ENCODE measurements at places on chromosomes 1 and 21. TPM values are rescaled to one million over a fixed set of nuclear protein-coding genes. Genes with fewer than 3 reads are reported as not detected.

Gene FCRL1
- total RNA-seq: not detected

DNA sequence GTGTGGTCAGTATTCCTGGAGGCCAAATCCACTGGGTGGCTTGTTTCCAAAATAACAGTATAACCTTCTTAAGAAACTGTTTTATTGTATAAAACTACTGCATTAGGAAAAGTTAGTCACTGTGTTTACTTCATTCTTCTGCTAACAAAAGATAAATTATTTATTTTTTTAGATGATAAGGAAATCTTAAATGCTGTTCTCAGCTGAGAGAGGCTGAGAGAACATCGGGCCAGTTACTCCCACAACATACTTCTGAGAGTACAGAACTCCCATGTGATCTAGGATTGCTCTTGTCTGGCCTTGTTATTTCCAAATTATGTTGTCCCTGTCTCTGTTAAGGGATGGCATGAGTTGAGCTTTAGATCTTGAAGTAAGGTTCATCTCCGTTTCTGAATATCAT lies 96.7 kb upstream of the CXADR start:
- no peak overlapping the region for H3K27ac ChIP-seq
- H3K4me3 ChIP-seq: no peak overlapping the region
- no peaks in the 10 kb centered on the region for H3K4me1 ChIP-seq
- no peaks in the 10 kb centered on the region for H3K27me3 ChIP-seq
- H3K36me3 ChIP-seq: no peaks in the 10 kb centered on the region

Gene CCDC185
- total RNA-seq: not detected

Gene SPRR5
- not detected for total RNA-seq

GRCh38 chr21:8993943-8994639 lies 1527.3 kb upstream of the TPTE start:
- no peaks in the 10 kb centered on the region for H3K27me3 ChIP-seq
- no peak for DNase-seq
- H3K4me3 ChIP-seq: no peak overlapping the region
- H3K27ac ChIP-seq: no peak overlapping the region

Gene CFHR2
- not detected for total RNA-seq

Gene SESN2
- total RNA-seq: 7.6 TPM

DNA sequence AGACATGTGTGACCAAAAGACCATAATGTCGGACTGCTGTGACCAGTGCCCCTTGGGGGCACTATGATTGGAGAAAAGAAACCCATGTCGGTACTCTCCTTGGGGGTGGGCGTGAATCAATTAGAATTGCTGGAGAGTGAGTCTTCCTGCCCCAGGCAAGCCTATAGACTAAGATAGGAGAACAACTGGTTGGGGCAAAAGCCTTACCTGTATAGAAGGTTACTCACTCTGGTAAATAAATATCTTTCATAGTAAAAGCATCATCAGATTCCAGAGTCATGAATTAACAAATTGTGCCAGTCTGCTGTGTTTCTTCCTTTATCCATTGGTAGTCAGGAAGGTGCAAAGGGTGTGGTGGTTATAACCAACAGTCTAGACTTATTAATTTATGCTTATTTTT lies 2.9 kb upstream of the PTGFRN start:
- no peak overlapping the region for H3K4me3 ChIP-seq
- no peaks in the 10 kb centered on the region for H3K36me3 ChIP-seq
- no peak overlapping the region for H3K27ac ChIP-seq
- DNase-seq: peak; percentile 18

DNA sequence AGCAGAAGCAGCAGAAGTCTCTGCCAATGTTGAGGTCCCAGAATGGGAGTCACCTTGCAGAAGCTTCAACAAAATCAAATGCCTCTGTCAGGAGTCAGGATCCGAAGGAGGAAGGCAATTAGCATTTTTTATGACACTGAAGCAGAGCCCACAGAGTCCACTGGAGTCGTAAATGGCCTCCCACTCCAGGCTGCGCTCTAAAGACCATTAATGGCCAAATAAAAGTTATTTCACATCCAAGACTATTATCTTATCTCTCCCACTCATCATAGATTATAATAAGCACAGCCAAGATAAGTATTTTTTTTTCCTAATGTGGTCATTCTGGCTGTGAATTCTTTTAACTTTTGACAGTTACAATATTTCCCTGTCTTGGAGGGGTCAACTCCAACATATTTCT lies 191.1 kb upstream of the C8B start:
- H3K4me3 ChIP-seq: no peak overlapping the region
- no peak for DNase-seq
- no peaks in the 10 kb centered on the region for H3K36me3 ChIP-seq
- no peaks in the 10 kb centered on the region for H3K27me3 ChIP-seq
- H3K27ac ChIP-seq: no peak overlapping the region
- H3K4me1 ChIP-seq: no peaks in the 10 kb centered on the region

GRCh38 chr1:48093696-48094528 lies 96.7 kb upstream of the TRABD2B start:
- H3K4me1 ChIP-seq: no peaks in the 10 kb centered on the region
- H3K36me3 ChIP-seq: no peaks in the 10 kb centered on the region
- H3K4me3 ChIP-seq: no peak overlapping the region
- DNase-seq: peak; percentile 71
- no peaks in the 10 kb centered on the region for H3K27me3 ChIP-seq

DNA sequence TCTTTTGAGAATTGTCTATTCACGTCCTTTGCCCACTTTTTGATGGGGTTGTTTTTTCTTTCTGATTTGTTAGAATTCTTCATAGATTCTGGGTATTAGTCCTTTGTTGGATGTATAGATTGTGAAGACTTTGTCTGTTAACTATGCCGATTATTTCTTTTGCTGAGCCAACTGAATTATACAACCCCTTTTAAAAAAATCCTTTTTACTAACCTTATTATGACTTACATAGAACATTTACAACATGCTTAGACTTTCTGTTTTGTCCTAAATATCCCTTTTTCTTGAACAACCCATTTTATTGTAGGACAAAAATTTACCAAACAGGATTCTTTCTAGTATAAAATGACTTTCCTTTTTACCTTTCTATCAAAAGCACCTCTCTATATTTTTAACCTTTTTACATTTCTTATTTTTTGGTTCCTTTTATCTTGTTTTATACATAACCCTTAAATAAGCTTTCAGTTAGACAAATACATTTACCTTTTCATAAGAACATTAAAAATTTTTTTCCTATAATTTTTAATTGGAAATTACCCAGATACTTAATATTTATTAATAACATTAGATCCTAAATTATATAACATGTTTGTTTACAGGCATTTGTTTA lies 70.4 kb upstream of the TTLL7 start:
- H3K27me3 ChIP-seq: no peaks in the 10 kb centered on the region
- no peaks in the 10 kb centered on the region for H3K36me3 ChIP-seq
- no peaks in the 10 kb centered on the region for H3K4me1 ChIP-seq
- H3K27ac ChIP-seq: no peak overlapping the region

DNA sequence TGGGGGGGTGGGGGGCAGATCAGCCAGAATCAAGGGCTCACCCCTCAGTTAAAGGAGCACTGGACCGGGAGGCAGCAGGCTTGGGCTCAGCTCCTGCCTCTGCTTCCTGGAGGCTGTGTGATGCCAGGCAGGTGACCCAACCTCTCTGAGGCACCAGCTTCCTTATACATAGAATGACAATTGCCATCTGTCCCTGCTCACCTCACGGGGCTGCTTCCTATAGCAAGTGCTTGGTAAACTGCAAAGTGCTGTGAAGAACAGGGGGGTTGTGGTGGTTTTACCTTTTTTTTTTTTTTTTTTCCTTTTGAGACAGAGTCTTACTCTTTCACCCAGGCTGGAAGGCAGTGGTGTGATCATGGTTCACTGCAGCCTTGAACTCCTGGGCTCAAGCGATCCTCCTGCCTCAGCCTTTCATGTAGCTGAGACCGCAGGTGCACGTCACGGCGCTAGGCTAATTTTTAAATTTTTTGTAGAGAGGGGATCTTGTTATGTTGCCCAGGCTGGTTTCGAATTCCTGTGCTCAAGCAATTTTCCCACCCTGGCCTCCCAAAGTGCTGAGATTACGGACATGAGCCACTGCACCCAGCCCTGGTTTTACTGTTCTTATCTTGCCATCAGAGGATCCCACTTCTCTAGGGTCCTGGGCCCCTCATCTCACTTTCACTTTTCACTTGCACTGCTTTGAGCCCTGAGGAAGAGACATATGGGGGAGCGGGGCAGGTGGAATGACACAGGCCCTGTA lies 11.6 kb downstream of the KCNQ4 start:
- H3K36me3 ChIP-seq: no peaks in the 10 kb centered on the region
- no peak for DNase-seq
- H3K27me3 ChIP-seq: no peaks in the 10 kb centered on the region
- H3K4me1 ChIP-seq: peaks cover 45% of the 10 kb centered on the region

GRCh38 chr1:84853741-84854721 lies 39.0 kb downstream of the LPAR3 start:
- H3K4me1 ChIP-seq: no peaks in the 10 kb centered on the region
- H3K27ac ChIP-seq: no peak overlapping the region
- H3K36me3 ChIP-seq: no peaks in the 10 kb centered on the region
- H3K27me3 ChIP-seq: no peaks in the 10 kb centered on the region
- no peak for DNase-seq
- no peak overlapping the region for H3K4me3 ChIP-seq

DNA sequence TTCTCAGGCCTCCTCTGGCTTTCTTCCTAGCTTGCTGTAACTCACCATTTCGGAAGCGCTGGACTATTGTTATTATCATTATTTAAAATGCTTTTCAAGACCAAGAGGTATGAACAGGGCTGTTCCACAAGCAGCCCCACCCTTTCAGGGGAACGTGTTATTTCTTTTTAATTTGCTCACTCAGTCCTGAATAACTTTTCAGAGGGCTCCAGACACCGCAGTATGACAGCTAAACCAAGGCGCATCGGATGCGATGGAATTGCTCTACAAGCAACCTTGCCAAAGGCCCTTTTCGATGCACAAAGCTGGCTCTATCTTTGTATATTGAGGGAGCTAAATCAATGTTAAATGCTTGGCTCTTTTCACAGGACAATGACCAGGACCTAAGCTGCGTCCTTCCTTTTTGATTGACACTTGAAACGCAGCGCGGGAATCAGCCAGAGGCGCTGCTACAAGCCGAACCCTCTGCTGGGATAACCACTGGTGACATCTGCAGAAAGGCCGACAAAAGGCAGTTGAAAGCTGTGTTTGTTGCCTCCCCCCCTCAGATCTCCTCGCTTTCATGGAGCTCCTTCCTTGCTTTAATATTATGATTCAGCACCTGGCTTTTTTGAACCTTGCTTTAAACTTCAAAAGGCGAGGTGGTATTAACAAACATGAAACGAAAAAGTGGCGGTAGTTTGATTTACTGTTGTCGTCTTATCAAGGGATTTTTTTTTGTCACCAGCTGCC lies 204.7 kb upstream of the PROX1 start:
- no peaks in the 10 kb centered on the region for H3K36me3 ChIP-seq
- H3K4me1 ChIP-seq: no peaks in the 10 kb centered on the region
- DNase-seq: no peak
- no peaks in the 10 kb centered on the region for H3K27me3 ChIP-seq

DNA sequence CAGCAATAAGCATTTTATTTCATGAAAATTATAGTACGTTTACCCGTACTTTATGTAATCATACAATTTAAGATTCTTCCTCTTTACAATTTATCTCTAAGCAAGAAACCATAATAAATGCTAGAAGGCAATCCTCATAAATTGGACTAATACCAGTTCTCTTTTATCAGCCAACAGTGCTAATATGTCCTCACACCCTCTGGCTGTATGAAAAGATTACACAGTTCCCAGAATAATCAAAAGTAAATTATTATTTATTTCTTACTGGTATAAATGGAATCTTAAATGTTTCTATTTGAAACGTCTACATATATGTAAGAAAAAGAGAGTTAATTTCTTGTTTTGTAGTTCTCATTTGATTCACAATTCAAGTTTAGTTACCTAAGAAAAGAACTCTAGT lies 3.1 kb upstream of the CDKN2C start:
- no peak for DNase-seq
- no peaks in the 10 kb centered on the region for H3K36me3 ChIP-seq
- no peaks in the 10 kb centered on the region for H3K27me3 ChIP-seq
- no peaks in the 10 kb centered on the region for H3K4me1 ChIP-seq

Gene GNL2
- 17.0 TPM for total RNA-seq

DNA sequence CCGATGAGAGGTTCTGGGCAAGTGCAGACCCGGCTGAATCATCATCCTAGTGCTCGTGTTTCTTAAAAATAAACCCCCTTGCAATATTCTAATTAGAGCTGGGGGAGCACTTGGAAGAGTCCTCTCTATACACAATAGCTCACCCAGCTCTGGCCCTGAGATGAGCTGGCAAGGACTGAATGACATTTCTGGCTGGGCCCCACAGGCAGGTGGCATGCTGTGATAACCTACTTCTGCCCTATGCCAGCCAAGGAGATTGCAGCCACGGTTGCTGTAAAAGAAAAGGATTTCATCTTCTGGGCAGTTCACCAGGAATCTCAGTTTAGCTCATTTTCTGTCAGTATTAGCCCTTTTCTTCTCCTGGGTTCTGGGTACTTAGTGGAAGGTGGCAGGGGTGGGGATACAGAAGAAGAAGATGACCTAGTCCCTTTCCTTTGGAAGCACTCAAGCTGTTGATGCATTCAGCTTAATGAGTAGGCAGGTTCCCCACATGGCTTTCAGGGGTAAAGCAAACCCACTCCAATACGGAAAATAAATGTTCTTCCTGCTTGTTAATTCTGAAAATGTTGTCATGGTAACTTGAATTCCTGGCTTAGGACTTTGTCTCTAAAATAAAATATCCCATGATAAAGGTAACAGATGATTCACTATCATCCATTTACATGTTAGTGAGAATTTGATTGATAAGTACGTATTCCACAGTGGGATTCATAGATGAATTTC lies 32.2 kb downstream of the VASH2 start:
- H3K27me3 ChIP-seq: no peaks in the 10 kb centered on the region
- peak overlapping the region; percentile 55 for H3K27ac ChIP-seq
- DNase-seq: no peak
- H3K4me1 ChIP-seq: peaks cover 14% of the 10 kb centered on the region

- H3K4me3 ChIP-seq: no peak overlapping the region
- H3K4me1 ChIP-seq: no peaks in the 10 kb centered on the region
- no peaks in the 10 kb centered on the region for H3K27me3 ChIP-seq
- H3K36me3 ChIP-seq: peaks cover 77% of the 10 kb centered on the region
Measured at GRCh38 chr21:46361935-46362334, 38.0 kb downstream of the PCNT start.

- H3K4me1 ChIP-seq: peaks cover 5% of the 10 kb centered on the region
- H3K27me3 ChIP-seq: no peaks in the 10 kb centered on the region
- no peak overlapping the region for H3K27ac ChIP-seq
- no peak for DNase-seq
Measured at GRCh38 chr1:228860911-228861831, 125.9 kb downstream of the RHOU start.

DNA sequence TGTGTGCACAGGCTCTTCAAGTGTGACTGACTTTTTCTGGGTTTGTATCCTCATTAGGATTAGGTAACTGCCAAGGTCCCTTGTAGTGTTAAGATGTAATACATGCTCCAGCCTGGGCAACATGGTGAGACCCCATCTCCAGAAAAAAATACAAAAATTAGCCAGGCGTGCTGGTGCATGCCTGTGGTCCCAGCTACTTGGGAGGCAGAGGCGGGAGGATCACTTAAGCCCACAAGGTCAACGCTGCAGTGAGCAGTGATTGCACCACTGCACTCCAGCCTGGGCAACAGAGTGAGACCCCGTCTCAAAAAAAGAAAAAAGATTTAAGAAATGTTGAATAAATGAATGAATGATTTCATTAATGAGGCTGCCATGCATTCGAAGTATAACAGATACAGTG lies 15.1 kb downstream of the ZBTB17 start:
- no peak for DNase-seq
- peaks cover 43% of the 10 kb centered on the region for H3K4me1 ChIP-seq
- H3K27me3 ChIP-seq: no peaks in the 10 kb centered on the region
- H3K36me3 ChIP-seq: no peaks in the 10 kb centered on the region

Gene TSACC
- total RNA-seq: not detected

Gene HSPB7
- total RNA-seq: 191 TPM

Gene LAD1
- total RNA-seq: 0.43 TPM

Gene UROD
- total RNA-seq: 150 TPM
